ENCODE measurements at places on chromosomes 6 and 20. TPM values are rescaled to one million over a fixed set of nuclear protein-coding genes. Genes with fewer than 3 reads are reported as not detected.

C6orf118 gene
- total RNA-seq = not detected

C4A gene
- 4.0 TPM for total RNA-seq

CFB gene
- 34.6 TPM for total RNA-seq

ANKRD66 gene
- not detected for total RNA-seq

TRIM15 gene
- total RNA-seq = not detected

ECT2L gene
- total RNA-seq = 0.11 TPM

CLIC5 gene
- total RNA-seq = under 0.01 TPM

GTSF1L gene
- total RNA-seq = not detected

STX7 gene
- total RNA-seq = 38.7 TPM

FRS3 gene
- total RNA-seq = 1.6 TPM

ARFGEF3 gene
- 6.5 TPM for total RNA-seq

SLC18B1 gene
- total RNA-seq = 8.2 TPM

NOTCH4 gene
- total RNA-seq = 0.65 TPM

OR2J3 gene
- not detected for total RNA-seq

CNR1 gene
- under 0.01 TPM for total RNA-seq

IMPG1 gene
- not detected for total RNA-seq

TSHZ2 gene
- total RNA-seq = 0.43 TPM

PNLDC1 gene
- 0.65 TPM for total RNA-seq

GPX5 gene
- not detected for total RNA-seq

TRIM26 gene
- total RNA-seq = 33.8 TPM

EPB41L2 gene
- 267 TPM for total RNA-seq

C20orf144 gene
- not detected for total RNA-seq

SYCP2L gene
- 0.43 TPM for total RNA-seq

SLC32A1 gene
- not detected for total RNA-seq

BPIFA1 gene
- total RNA-seq = not detected

BEND6 gene
- 33.3 TPM for total RNA-seq

GLP1R gene
- total RNA-seq = not detected
